ENCODE measurements at places on chromosomes 7 and 10.

GRCh38 chr10:92242910-92243671 is 47.8 kb downstream of the CPEB3 start:
- no peak for DNase-seq

DNA sequence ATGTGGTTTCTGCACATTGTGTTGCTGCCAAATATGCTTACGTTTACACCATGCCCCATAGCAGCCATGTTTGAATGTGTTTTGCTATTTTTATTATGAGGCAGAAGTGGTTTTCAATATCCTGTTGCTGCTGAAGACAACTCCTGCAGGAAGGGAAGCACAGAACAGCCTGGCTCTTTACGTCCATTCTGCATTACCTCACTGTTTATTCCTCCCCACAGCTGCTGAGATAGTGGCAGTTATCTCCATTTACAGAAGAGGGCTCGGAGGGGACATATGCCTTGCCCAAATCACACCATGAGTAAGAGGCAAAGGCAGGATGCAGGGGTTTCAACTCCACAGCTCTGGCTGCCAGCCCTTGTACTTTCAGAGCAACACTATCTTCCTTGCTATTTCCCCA is 35.3 kb downstream of the PLPP4 start:
- no peak for DNase-seq

GRCh38 chr10:103441206-103441605 is 11.0 kb downstream of the CALHM2 start:
- DNase-seq: no peak

DNA sequence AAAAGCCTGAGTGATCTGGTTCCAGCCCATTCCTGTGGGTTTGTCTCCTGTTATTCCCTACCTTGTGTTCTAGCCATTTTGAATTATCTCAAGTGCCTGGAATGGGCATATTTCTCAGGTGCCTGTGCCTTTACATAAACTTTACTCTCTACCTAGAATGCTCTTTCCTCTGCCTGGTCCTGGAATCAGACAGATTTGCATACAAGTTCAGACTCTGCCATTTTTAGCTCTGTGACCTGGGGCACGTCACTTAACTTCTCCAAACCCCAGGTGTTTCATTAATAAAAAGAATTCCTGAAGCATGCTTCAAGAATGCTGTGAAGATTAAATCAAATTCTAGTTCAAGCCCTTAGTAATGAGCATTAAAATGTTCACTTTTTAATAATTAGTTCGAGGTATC is 7.8 kb downstream of the DCLRE1A start:
- no peak for DNase-seq

DNA sequence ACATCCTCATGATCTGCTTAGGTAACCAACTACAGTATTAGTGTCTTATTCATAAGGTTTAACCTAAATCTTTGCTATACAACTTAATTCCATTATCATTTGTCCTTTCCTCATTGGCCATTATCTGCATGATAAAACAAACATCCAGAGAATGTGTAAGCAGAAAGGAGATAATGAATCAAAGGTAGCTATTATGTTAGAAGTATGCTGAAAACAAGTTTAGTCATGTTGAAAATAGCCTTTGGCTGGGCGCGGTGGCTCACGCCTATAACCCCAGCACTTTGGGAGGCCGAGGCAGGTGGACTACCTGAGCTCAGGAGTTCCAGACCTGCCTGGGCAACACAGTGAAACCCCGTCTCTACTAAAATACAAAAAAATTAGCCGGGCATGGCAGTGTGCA is 78.2 kb downstream of the NT5C2 start:
- no peak for DNase-seq

DNA sequence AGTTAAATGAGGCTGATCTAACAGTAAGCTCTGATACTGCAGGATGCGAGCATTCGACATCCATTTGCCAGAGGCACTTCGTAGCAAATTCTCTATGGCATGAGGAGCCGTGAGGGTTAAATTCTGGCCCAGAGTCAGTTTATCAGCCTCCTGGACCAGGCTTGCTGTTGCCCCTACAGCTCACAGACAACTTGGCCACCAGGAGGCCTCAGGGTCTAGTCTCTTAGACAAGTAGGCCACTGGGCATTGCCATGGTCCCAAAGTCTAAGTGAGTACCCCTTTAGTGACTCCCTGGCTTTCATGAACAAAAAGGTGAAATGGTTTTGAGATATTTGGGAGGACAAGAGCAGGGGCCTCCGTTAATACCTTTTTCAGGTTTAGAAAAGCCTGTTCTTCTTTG is 178.0 kb upstream of the MBL2 start:
- no peak for DNase-seq

- DNase-seq: no peak
Measured at GRCh38 chr10:58201704-58202103, 66.0 kb downstream of the IPMK start.

DNA sequence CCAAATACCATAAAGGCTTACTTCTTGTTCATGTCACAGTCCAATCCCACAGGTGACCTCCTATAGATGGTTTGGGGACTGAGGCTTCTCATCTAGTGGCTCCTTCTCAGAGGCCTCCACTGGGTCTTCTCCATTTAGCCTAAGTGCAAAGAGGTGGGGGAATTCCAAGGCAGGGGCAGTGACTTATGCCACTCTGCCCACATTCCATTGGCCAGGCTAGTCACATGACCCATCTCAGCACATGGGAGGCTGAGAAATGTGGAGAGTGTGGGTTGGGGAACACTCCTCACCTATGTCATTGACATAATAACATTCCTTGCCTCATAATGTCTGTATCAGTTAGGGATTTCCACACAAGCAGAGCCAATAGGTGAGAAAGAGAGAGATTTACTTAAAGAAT is 104.3 kb upstream of the PLXNA4 start:
- DNase-seq: no peak

- DNase-seq: no peak
Measured at GRCh38 chr7:138919216-138919615, 62.0 kb downstream of the KIAA1549 start.

- DNase-seq: no peak
Measured at GRCh38 chr7:22123139-22123538, 177.4 kb upstream of the CDCA7L start.

DNA sequence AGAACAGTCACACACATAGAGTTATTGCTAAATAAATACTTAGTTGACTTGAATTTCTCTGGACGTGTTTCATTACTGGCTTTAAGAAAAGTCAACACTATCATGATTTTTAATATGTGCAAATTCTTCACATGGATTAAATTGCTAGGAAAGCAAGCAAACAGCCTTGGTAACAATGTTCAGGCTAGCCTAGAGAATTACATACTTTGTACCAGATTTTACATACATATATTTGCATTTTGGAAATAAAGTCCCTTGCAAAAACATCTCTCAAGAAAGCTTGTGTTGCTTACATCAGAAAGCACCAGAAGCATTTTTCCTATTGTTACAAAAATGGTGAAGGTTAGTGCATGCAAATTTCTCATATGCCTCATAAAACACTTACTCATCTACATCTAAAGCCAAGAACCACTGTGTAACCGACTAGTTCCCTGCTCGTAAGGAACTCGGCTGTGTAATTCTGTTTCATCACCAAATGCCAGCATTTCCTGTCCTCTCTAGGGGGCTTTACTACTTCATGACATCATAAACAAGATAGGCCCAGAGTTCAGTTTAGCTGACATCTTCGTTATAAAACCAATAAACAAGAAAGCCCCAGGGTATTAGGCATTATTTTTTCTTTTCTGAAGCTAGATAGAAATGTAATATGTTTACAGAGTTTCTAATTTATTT is 87.8 kb downstream of the CFAP58 start:
- no peak for DNase-seq

DNA sequence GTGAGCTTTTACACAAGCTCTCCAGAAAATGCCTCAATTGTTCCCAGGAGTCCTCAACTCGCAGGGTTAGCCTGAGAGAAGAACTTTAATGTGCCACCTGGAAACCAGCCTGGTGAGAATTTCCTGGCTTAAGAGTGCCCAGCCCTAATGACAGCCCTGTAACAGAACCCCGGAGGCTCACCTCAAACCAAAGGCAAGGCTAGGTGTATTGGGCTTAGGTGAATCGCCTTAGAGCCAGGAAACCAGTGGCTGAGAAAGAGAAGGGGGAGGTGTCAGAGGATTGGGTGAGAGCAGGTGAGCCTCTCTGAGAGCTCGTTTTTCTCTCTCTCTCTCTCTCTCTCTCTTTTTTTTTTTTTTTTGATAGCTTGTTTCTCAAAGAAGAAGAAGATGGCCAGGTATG is 7.3 kb downstream of the OCM2 start:
- no peak for DNase-seq

- no peak for DNase-seq
Measured at GRCh38 chr7:36408589-36408988, 18.9 kb downstream of the ANLN start.

DNA sequence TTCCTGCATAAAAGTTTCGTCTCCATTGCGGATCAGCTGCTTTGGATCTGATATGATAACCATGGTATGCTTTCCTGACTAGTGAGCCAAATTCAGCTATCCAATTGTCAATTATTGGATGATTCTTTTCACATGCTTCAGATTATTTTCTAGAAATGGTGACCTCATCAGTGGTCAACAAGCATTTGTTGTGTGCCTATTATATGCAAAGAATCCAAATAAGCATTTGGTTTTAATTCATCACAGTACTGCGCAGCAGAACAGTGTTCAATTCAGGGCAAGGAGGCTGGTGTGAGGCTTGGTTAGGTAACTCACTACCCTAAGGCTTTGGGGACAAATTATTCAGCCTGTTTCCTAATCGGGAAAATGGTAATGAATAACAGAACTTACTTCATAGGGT is 200.5 kb downstream of the SKAP2 start:
- no peak for DNase-seq

- no peak for DNase-seq
Measured at GRCh38 chr10:35343739-35344138, 7.4 kb downstream of the CCNY start.

- DNase-seq: no peak
Measured at GRCh38 chr7:106068538-106068961, 43.6 kb downstream of the SYPL1 start.

GRCh38 chr10:110701617-110701971 is 57.5 kb downstream of the RBM20 start:
- no peak for DNase-seq

DNA sequence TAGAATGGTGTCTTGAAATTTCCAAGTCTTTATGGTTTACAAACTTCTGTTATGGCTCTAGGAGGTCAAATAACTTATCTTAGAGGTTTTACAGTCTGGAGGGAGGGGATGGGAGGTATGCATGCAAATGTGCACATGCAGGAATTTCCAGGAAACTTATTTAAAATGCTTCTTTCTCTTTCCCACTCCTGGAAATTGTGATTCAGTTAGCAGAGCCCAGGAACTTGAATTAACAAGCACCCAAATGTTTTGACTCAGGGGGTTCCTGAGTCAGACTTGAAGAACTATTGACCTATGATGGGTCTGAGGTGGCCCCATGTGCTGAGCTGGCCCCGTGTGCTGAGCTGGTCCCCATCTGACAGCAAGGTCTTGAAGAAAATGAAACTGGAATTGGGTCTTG is 669.4 kb downstream of the INHBA start:
- DNase-seq: no peak
